Tibial nerve (tissue), 4 donors: ENCODE measurements at places on chromosomes 16 and 17. TPM values are rescaled to one million over a fixed set of nuclear protein-coding genes. Genes with fewer than 3 reads are reported as not detected.

- DNase-seq: no peak
These were observed 2.4 kb upstream of the FBXL16 start for GRCh38 chr16:708019-708418.

DNA sequence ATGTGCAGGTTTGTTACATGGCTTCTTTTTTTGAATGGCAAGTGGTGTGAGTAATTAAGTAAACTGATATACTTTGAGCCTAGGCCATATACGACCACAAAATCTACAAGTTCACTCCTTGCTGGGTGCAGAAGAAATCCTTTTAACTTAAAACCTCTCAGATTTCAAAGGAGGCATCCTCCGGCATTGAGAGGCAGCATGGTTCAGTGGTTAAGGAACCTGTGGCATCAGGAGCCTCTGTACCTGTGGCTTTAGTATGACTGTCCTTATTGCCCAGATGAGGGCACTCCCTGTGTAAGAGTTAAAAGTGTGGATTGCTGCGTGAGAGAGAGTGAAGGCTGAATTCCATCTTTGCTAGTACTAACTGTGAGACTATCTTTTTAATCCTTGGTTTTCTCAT, 3.3 kb downstream of the NLRP1 start:
- DNase-seq: no peak

DNA sequence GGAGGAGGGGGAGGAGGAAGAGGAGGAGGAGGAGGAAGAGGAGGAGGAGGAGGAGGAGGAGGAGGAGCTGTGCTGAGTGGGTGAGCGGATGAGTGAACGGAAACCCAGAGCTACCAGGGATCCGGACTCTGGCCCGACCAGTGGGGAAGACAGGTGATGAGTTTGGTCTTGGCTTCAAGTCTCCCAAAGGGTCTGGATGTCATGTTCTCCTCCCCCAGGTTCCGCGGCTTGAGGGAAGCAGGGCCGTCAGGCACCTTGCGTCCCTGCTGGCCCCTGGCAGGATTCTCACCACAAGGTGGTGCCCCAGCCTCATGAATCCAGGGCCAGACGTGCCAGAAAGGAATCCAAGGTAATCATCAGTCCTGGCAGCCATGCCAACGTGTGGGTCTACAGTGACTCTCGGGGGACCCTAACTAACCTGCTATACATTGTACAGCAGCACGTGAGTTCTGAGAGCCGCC, 13.5 kb upstream of the ABAT start:
- peak; percentile 38 for DNase-seq

DNA sequence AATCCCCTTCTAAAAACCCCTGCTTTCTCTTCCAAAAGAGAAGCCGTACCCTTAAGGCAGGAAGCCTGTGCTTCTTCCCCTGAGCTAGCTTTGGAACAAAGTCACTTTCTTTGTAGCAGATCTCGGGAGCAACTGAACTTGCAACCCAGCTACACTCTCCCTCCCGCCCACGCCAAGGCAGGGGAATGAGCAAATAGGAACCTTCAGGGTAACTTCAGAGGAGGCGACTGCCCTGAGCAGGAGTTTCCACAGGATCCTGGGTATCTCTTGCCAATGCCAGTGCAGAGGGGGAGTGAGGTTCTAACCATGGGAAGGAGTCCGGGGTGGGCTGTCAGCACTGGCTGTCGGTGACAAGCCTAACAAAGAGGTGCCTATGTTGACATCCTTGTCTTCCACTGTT, 5.9 kb upstream of the PIRT start:
- no peak for DNase-seq

DNA sequence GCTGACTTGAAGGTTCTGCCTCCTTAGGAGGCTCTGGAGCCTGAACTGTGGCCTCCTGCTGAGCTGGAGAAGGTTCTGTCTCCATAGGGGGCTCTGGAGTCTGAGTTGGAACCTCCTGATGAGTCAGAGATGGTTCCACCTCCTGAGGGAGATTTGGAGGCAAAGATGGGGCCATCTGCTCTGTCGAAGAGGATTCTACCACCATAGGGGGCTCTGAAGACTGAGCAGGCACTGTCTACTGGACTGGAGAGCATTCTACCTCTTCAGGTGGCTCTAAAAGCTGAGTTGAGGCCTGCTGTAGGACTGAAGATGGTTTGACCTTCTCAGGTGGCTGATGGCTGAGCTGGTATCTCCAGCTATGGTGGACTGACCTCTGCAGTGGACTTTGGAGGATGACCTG, 16.2 kb downstream of the RDM1 start:
- no peak for DNase-seq

- DNase-seq: no peak
These were observed 185.0 kb upstream of the ELAC2 start for GRCh38 chr17:13202835-13203234.

- no peak for DNase-seq
These were observed 6.0 kb upstream of the IGFBP4 start for GRCh38 chr17:40437095-40437732.

DNA sequence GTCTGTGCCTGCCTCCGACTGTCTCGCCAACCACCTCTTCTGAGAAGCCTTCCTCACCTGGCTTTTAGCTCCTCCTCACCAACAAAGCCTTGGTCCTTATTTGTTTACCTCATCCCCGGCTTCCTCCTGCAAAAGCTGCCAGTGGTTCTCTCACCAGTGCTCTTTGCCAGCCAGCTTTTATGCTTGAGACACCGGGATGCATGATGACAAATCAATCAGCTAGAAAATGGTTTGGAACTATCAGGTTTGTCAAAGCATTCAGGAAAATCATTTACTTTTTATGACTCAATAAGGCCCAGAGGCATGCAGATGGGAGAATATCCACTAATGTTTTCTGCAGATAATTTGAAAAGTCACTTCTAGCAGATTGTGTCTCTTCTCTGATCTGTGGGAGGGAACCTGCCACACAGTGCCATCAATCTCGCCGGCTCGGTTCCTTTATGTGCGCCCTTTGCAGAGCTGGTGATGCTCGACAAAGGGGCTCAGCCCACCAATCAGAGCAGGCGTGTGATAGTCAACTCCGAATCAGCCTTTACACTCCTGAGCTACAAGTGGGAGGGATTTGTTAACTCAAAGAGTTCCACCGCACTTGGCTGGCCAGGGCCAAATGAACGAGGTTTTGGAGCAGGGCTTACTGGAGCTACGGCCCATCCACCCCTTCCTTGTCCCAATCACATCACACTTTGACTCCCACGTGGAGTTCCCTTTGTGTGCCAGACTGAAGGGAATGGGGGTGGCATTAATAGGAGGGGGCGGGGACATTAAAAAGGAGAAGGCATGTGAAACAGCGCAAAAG, 85.8 kb downstream of the MRC2 start:
- no peak for DNase-seq

The RBFOX1 gene
- 1.3 TPM for total RNA-seq

The IL32 gene
- 4.2 TPM for total RNA-seq

The SLC6A2 gene
- total RNA-seq: 0.59 TPM

The ACAP1 gene
- total RNA-seq: 11.3 TPM

The PARN gene
- 40.2 TPM for total RNA-seq

The FOXN1 gene
- total RNA-seq: not detected
